ENCODE measurements at places on chromosomes 16 and 17. TPM values are rescaled to one million over a fixed set of nuclear protein-coding genes. Genes with fewer than 3 reads are reported as not detected.

The KRT39 gene
- 8.7 TPM for polyA plus RNA-seq

The KRTAP2-1 gene
- polyA plus RNA-seq = not detected

- no peak for DNase-seq
Observed at GRCh38 chr17:13194887-13195286, 177.1 kb upstream of the ELAC2 start.

- DNase-seq = peak; percentile 45
Observed at GRCh38 chr16:70730031-70730430, 44.2 kb upstream of the MTSS2 start.

DNA sequence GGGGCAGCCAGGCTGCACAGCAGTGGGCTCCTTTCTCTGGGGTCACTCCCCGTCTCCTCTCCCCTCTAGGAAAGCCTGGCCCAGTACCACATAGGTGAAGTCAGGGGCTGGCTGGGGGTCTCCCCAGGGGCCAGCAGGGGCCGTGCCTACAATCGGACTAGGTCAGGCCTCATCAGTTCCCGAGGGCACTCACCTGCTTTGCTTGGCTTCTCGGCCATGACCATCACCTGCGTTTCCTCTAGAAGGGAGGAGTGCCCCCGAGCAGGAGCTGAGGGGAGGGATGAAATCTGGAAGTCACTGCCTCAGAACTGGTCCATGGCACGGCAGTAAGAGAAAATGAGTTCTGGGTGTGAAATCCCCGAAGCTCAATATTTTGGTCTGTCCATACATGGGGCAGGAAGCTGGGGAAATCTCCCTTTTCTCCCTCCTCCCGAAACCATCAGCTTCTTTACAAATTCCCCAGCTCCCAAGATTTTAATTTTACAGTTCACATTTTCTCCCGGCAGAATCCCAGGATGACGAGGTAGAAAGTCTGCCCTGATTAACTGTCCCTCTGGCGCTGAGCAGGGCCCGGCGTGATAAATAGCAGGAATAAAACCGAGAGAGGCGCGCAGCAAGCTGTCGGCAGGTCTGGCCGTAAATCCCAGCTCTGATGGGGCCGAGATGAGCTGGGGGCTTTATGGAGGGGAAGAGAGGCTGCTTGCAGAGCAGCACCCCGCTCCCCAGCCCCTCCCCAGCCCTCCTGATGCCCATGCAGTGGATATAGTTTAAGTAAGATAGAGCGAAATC is 172.1 kb downstream of the RBFOX3 start:
- no peak for DNase-seq

GRCh38 chr17:69577098-69577497 is 162.6 kb downstream of the MAP2K6 start:
- DNase-seq = no peak

DNA sequence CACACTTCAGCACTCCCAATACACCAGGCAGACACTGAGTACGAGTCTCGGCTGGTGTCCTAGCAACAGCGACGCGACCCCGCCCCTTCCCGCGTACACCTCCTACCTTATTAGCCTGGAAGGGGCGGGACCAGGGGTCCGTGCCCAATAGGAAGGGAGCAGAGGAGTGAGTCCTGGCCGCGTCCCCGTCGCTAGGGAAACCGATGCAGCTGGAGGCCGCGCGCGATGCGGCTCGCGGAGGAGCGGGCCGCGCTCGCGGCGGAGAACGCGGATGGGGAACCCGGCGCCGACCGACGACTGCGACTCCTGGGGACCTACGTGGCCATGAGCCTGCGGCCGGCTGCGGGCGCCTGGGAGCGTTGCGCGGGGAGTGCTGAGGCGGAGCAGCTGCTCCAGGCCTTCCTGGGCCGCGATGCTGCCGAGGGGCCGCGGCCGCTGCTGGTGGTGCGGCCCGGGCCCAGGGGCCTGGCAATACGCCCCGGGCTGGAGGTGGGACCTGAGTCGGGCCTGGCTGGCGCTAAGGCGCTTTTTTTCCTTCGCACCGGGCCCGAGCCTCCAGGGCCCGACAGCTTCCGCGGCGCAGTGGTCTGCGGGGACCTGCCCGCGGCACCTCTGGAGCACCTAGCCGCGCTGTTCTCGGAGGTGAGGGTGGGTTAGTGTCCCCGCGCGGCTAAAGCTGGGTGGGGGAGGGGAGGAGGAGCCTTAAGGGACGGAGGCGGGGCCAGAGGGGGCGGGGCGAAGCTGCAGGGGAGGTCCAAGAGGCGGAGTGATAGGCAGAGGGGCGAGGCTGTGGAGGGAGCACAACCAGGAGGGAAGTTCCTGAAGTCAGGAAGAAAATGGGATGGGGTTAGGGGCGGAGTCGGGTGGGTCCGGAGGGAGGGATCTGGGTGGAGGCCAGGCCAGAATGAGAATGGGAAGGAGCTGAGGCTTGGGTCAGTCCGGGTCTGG is at the start of gene DNAH9:
DNAH9 (plus strand) TSS at position 197 of the 948 bp plus-strand sequence; CDS start at position 226, 29 bp downstream.
- peak; percentile 83 for DNase-seq

DNA sequence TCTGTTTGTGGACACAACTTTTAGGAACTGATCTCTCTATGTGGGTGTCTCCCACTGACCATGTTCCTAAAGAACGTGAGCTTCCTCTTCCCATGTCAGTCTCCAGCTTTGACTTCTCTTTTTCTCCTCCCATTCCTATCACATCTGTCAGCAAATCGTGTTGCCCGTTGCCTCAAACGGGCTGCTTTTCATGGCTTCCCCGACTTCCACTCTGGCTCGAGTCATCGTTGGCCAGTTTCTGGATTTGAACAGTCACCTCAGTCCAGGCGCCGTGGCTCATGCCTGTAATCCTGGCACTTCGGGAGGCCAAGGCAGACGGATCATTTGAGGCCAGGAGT is 5.4 kb downstream of the ABCC1 start:
- DNase-seq = no peak
